Pancreas (tissue), 10 donors: ENCODE measurements at places on chromosomes 2 and 18.

DNA sequence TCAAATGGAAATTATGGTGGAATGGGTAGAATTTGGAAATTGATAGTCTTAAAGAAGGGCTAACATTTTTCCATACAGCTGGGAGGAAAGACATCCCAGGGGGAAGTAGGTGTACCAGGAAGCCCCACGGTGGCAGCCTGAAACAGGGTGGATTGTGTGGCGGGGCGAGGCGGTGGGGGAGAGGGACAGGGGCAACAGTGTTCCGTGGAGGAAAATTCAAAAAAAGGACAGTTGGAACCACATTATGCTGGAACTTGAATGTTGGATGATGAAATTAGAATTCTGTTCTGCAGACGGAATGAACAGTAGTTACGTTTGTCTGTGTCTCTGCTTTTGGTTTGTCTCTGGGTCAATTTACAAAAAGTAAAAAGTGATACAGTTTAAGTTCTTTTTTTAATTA lies 10.6 kb upstream of the CIB4 start:
- no peak for DNase-seq

DNA sequence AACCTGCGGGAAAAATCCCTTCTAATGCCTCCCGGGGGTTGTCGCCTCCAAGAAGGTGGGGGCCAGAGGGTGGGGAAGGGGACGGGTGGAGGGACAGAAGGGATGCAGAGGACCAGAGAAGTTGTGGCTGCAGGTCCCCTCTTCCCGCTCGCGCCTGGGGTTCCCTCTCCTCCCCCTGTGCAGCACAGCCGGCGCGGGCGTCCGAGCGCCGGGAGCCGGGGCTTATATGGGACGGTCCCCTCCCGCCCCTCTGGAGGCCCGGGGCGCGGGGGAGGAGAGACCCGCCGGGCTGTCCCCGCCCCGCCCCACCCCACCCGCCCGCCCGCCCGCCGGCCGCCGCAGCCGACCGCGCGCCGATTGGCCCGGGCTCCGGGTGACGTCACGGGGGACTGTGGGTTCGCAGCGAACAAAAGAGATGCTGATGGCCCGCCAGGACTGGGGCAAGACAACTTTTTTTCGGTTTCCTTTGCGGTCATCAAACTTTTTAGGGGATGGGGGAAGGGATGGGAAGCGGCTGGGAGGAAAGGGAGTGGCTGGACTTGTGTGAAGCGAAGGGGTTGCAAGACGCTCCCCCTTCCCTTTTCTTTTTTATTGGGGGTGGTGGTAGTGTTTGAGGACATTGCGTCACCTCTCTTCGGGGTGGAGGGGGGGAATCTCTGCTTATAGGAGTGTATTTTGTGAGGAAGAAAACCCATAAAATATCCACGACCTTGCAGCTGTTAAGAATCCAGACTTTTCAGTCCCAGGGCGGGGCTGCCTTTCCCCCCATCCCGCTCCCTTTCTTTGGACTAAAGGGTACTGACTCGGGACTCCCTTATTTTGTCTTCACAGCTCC lies at the start of gene FN1:
Gene FN1 (minus strand): TSS at position 199 of the 835 bp plus-strand sequence. CDS start 266 bp downstream, outside the sequence.
- peak; percentile 73 for DNase-seq

DNA sequence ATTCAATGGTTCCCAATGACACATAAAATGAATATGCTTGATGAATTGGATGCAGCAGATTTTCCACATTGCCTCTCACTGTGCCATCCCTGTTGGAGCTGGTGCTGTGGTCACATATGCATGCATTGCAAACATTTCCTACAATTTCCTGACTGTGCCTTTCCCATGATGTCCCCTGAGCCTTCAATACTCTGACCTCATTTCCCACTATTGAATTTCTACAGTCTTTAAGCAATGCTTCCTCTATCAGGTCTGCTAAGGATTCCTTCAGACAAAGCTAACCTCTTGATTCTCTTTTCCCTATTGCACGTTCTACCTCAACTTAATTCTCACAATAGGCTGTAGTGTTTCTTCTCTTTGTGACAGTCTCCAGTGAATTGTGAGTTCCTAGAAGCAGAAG lies 342.5 kb upstream of the CRIM1 start:
- no peak for DNase-seq

GRCh38 chr18:61554946-61555361 lies 221.7 kb downstream of the CDH20 start:
- DNase-seq: no peak

DNA sequence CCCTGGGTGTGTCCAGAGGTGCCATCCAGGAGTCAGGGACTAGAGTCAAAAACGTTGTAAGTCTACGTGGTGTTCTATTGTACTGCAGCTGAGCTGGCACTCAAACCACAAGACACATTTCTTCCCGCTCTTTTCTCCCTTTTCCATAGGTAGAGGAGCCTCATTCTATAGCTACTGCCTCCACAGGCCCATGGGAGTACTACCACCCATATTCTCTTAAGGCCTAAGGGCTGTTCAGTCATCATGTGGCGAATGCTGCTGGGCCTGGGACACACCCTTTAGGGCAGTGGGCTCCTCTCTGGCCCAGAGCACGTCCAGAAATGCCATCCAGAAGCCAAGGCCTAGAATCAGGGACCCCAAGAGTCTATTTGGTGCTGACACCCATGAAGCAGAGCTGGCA lies 1271.7 kb downstream of the CNTNAP5 start:
- DNase-seq: no peak

DNA sequence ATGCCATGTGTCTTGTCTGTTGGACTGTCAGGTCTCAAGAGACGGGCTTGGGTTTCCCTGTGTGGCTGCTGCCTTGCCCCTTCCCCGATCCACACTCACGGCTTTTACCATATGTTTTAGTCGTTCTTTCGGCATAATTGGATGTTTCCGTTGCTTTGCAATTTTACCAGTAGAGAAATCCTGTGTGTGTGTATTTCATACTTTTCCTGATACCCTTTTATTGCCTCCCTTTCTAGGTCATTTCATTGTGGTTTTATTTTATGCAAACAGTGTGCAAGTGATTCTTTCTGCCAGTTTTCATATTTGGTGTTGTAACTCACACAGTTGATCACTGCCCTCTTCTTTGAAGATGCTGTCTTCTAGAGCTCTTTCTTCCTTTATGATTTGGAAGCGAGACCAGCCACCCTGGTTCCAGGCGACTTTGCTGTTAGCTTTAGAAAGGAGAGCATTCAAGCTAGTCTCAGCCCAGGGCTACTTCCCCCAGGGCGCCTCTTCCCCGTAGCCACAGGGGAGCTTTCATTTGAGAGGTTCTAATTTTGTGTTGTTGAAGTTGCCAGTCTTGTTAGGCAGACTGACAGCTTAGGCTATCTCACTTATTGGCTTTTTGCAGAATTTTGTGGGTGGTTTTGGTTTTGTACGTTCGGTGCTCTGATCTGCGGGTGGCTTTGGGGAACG lies 17.0 kb downstream of the SH3BP4 start:
- no peak for DNase-seq

DNA sequence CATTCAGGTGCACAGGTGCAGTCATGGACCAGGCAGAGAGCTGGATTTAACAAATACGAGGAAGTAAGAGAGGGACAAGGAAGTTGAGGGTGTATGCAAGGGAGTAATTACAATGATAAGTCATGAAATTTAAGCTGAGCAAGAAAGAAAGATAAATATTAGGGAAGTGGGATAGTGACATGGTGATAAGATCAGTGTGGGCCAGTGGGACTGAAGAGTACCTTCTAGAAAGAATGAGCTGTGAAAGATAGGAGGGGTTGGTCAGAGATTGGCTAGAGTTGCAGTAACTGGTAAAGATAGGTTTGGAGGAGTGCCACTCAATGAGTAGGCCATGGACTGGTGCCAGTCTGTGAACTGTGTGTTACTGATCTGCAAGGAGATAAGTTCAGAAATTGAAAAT lies 200.8 kb upstream of the SIX3 start:
- DNase-seq: no peak

- no peak for DNase-seq
Observed at GRCh38 chr18:2537296-2537695, 34.0 kb downstream of the METTL4 start.

DNA sequence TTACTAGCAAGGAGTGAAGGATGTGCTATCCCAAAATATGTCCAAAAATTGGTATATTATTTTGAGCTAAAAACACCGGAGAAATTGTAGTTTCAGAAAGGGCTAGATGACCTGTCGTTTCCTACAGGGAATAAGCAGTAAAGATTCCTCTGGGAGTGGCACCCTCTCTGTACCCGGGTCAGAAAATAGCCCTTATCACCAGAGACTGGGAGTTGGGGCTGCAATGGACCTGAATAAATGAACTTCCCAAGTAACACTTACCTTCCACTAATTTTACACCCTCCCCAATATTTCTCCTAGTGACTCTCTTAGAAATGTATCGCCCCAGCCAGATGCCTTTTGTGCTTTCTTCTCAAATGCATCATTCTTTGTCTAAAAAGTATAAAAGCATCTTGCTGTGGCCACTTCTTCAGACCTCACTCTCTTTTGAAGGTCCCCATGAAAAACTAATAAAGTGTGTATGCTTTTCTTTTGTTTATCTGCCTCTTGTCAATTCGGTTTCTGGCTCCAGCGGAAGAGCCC lies 734 bp upstream of the RMC1 start:
- DNase-seq: no peak

DNA sequence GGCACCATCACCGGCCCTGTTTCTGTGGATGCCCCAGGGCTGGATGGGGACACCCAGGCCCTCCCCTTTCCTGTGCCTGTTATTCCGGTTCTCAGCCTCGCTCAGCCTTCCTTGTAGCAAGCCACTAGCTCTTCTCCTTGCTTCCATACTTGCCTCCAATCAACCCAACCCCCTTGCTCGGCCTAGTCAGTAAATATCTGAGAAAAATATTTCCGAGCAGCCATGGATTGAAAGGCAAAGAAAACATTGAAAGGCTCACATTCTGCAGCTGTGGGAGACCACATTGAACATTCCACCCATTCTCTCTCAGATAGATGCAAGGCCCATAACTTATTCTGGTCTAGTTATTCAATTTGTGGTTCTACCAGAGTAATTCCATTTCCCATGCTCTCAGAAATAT lies 114.9 kb downstream of the SPP2 start:
- DNase-seq: no peak

GRCh38 chr18:9771977-9772660 lies 64.0 kb downstream of the RAB31 start:
- DNase-seq: no peak

DNA sequence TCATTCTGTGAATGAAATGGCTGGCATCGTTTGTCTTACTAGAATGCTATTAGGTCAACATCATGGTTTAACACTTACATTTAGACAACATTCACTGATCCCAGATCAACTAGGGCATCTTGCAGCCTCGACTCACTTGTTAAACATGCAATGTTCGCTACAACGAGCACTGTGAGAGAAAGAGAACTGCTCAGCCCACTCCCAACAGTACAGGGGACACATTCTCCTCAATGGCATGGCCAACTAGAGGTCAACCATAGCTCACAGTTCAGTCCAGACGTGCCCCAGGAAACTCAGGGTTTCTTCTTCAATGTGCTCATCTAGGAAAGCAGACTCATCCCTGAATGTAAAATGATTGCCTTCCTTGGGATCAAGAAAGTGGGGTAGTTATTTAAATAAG lies 5.9 kb downstream of the WIPF1 start:
- DNase-seq: no peak

GRCh38 chr2:17070711-17071110 lies 405.1 kb upstream of the CYRIA start:
- DNase-seq: no peak

- no peak for DNase-seq
Observed at GRCh38 chr2:24179683-24180082, 4.8 kb downstream of the FAM228A start.

GRCh38 chr2:191049728-191050639 lies 36.0 kb upstream of the STAT1 start:
- DNase-seq: no peak

DNA sequence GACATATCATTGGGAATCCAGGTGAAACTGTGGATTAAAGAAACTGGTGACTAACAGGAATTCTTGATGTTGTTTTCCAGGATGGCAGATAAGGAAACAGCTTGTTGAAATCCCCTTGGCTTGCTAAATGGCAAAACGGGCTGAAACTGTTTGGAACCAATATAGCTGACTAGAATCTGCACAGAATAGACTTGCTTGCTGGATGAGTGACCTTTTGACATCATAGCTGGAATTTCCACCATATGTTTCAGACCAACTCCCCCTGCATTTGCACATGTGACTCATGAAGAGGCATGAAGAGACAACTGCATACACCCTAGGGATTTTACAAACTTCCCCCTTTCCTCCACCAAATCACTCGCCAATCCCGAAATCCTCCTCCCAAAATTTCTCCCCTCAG lies 87.7 kb upstream of the LYPD1 start:
- no peak for DNase-seq

GRCh38 chr2:177573120-177573519 lies 180.5 kb downstream of the AGPS start:
- DNase-seq: no peak

- DNase-seq: no peak
Observed at GRCh38 chr2:239328351-239329191, 72.2 kb downstream of the HDAC4 start.

- no peak for DNase-seq
Observed at GRCh38 chr2:161901460-161901859, 172.6 kb downstream of the DPP4 start.

- no peak for DNase-seq
Observed at GRCh38 chr18:78421392-78421791, 558.2 kb upstream of the SALL3 start.

- DNase-seq: no peak
Observed at GRCh38 chr18:70554854-70555445, 266.1 kb downstream of the SOCS6 start.

GRCh38 chr2:152624805-152625204 lies 92.5 kb downstream of the PRPF40A start:
- DNase-seq: no peak

GRCh38 chr2:122500316-122501105 lies 745.1 kb downstream of the TSN start:
- DNase-seq: no peak

GRCh38 chr18:53385889-53386288 lies 838.6 kb downstream of the MBD2 start:
- no peak for DNase-seq

GRCh38 chr18:78603102-78603983 lies 376.3 kb upstream of the SALL3 start:
- DNase-seq: no peak

- no peak for DNase-seq
Observed at GRCh38 chr18:9184998-9185613, 48.5 kb downstream of the ANKRD12 start.

DNA sequence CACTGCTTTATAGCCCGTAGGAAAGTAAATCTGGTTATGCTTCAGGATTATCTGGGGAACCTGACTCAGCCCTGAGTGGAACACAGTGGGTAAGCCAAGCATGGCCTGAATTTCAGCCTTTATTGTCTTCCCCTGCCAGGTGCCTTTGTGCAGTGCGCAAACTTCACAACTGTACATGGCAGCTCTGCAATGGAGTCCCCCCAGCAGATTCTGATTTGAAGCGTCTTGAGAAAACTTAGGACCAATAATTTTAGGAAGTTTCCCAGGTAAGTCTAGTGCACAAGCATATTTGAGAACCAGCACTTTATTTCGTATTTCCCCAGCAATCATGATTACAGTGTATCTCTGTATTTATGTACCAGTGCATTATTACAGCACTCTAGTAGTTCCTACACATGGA lies 112.1 kb upstream of the ARL4C start:
- DNase-seq: no peak
